ENCODE measurements at places on chromosomes 1 and 21.

GRCh38 chr21:21730512-21730911 is 732.3 kb downstream of the NCAM2 start:
- DNase-seq, result no peak

DNA sequence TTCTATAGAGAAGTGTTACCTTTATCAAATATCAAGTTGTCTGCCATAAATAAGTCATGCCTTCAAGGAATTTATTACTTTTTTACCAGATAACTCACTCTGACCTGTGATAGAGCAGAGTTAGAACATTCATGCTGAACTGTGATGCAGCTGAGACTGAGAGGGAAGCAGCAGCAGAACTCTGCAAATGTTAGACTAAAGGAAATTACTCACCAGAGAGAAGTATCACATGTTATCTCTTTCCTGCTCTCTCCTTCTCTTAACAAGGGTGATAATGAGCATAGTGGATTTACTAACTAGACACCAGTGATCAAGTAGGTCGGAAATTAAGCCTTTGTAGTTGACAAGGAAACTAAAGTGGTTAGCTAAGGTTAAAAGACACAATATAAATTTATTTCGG is 181.6 kb downstream of the RASAL2 start:
- no peak for DNase-seq

DNA sequence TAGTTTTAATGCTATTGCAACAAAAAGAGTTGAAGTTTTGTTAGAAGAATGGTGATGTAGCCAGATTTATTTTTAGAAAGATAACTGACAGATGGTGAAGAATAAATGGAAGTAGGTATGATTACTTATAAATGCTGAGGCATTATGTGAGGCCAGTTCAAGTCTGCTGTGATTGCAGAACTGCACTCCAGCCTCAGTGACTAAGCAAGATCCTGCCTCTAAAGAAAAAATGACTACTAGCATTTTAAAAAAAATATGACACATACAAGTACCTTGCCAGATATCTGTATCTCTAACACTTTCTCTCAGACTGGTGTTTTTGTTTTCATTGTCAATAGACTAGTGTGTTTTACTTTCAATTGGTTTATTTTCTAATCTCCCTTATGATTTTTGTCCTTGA is 1242.4 kb upstream of the ADGRL4 start:
- no peak for DNase-seq

DNA sequence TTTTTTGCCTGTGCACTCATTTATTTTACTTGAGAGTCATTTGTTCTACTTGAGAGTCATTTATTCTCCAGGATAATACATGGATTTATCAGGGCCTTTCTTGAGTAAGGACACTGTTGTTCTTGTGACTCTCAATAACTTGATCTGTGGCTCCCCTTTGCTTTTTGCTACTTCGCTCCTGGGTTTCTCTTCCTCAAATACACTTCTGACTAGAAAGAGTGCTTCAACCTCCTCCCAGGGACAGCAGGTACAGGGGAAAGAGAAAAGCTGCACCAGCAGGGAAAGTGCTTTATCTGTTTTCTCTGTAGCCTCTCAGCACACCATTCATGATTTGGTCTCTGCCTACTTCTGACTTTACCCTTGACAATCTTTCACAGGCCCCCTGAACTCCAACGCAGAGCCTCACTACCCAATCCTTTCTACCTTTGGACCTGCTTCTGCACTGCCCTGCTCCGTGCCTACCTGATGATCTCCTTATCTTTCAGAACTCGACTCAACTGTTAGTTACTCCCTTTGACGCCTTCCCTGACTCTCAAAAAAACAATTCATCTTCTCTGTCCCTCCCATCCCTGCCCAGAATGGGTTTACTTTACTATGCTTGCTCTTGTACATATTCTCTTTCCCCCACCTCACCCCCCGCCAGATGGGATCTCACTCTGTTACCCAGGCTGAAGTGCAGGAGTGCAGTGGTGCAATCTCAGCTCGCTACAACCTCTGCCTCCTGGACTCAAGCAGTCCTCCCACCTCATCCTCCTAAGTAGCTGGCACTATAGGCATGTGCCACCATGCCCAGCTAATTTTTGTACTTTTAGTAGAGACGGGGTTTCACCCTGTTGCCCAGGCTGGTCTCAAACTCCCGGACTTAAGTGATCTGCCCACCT is 15.6 kb upstream of the PIGM start:
- DNase-seq, result no peak

DNA sequence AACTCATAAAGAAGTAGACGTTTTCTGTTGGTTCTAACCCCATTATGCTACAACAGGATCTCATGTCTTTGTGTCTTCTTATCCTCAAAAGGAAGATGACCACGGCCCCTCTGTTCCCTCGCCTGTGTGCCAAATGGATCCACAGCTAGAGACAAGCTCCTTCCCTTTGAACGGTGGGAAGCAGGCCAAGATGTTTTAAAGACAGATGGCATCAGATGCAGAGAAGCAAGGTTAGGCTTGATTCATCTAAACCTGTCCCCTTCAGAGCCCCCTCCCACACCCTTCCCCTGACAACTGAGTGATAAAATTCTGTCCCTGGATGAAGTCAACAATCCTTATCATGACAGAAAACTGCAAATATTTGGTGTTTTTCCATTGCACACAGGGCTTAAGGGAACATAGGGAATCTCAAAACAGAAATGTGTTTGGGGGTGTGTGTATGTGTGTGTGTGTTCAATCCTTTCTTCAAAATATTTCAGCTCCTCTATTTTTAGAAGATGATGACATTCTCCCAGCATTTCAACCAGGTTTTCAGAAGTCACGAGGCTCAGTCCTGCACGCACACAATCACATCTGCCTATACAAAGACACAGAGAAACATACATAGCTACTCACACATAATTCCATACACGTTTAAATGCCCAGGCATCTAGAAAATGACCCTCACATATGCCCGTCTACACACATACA is 27.8 kb upstream of the FMOD start:
- DNase-seq, result no peak

DNA sequence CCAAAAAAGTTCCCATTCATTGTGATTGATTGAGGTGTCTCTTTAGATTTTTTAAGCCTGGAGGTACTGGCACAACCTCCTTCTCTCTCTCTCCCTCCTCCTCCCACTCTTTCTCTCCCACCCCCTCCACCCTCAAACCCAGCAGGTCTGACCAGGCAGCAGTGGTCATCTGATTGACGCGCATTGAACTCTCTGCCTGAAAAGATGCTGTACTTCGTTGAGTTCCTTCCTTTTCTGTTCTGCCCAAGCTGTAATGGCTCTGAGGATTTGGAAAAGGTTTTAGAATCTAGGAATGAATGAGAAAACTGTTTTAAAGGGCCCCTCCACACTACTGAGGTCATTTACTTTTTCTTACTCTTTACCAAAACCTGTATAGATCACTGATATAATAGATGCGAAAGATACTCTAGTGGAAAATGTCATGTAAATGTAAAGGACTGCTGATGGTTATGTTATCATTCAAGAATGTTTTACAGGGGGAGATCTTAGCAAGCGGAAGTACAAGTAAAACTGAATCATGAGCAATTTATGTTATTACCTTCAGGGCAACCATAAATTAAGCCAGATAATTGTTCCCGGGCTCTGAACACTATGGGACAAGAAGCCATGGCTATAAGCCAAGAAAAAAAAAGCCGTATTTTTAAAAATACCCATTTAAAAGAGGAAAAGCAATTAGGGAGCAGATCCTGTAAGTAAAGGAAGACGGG is 25.2 kb upstream of the DYRK1A start:
- DNase-seq, result no peak

DNA sequence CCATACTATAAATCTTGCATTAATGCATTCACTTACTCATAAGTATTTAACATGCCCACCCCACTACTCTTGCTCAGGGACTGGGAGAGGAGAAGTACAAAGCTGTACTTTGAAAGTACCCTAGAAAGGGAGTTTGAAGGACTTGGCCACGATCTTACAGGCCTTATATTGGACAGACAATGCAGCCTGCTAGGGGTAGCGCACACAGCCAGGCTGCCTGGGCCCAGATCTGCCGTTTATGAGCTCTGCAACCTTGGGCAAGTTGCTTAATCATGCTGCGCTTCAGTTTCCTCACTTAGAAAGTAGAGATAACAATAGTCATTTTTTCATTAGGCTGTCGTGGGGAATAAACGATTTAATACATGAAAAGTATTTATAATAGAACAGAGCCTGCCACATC is 110.1 kb downstream of the CDC7 start:
- no peak for DNase-seq

DNA sequence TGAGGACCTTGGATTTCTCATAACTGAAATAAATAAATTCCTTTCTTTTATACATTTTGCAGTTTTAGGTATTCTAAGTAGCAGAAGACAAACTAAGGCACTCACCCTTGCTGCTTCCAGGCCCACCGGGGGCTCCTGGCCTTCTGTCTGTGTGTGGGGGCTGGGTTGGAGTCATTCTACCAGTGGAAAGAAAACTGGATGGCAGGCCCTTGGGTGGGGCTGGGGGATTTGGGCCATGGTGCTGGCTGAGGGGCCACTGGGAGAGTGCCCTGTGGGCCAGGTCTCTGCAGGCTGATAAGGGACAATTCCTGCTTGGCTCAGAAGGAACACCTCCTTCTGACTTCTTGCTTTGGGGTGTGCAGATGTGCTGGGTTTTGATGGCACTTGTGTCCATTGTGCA is 54.0 kb upstream of the CSF3R start:
- no peak for DNase-seq

DNA sequence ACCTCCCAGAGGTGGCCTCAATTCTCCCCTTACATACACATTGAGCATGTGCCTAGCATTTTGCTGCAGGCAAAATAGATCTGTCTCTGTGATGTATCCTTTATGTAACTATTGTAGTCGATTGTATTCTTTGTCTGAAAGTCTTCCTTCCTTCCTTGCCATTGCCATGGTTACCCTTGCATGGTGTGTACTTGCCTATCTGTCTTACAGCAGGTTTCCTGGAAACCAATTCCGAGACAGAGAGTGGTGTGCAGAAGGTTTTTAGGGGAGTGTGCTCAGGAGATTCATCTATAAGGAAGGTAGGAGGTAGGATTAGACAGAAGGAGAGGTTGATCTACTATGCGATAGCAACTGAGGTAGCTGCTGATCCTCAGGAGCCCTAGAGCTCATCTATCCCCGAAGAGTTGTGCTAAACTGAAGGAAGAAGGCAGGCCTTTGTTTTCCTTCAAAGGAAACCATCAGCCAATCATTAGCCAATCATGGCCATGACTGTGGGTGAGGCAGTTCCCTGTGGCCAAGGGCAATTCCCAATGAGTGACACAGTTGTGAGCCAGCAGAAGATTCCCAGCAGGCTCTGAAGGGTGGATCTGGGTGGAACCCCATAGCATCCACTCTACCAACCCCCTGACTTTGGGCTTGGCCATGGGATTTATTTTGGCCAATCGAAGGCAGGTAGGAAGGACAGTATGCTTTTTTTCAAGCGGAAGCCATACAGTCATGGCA is 15.0 kb downstream of the CITED4 start:
- DNase-seq, result no peak

- DNase-seq, result no peak
Observed at GRCh38 chr1:11848373-11848700, 754 bp upstream of the NPPA start.

GRCh38 chr1:171670739-171671138 is 18.3 kb upstream of the MYOC start:
- no peak for DNase-seq

DNA sequence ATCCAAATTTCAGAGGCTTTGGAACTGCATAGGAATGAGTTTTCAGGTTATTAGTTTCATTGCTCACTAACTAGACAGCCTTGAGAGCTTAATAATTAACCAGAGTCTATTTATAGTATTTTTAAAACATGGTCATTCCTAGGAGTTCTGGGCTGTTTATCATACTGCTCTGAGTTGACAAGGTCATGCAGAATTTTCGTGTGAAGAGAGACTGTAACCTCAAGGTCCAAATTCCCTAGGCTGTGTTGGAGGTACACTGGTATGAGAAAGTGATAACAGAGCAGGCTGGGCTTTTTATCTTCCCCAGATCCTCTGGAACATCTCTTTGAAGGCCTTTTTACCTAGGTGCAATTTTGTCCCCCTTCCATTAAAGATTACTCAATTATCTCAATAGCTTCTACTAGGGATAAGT is 736.3 kb downstream of the LTN1 start:
- no peak for DNase-seq

GRCh38 chr1:217562229-217562878 is 68.5 kb downstream of the GPATCH2 start:
- DNase-seq, result no peak

- no peak for DNase-seq
Observed at GRCh38 chr1:50970509-50970887, 453 bp downstream of the CDKN2C start.

All from LNCaP clone FGC (cell line).